Peyer's patch (tissue), 4 donors: ENCODE measurements at places on chromosomes 2 and 18. TPM values are rescaled to one million over a fixed set of nuclear protein-coding genes. Genes with fewer than 3 reads are reported as not detected.

DNA sequence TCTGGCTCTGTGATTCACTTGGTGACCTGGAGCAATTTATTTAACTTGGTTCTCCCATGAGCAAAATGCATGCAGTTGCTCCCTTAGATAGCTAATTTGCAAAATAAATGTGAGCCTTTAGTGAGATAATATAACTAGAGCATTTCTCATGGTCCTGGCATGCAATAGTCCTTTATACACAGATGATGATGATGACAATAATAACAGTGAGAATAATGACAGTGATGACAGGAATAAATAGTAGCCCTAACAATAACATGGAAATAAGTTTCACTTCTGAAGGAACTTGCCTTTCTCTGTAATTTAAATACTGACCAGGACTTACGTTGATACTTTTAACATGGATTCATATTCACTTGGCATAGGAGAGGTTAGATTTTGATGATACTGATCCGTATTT is 49.2 kb downstream of the LPIN1 start:
- DNase-seq, result no peak

DNA sequence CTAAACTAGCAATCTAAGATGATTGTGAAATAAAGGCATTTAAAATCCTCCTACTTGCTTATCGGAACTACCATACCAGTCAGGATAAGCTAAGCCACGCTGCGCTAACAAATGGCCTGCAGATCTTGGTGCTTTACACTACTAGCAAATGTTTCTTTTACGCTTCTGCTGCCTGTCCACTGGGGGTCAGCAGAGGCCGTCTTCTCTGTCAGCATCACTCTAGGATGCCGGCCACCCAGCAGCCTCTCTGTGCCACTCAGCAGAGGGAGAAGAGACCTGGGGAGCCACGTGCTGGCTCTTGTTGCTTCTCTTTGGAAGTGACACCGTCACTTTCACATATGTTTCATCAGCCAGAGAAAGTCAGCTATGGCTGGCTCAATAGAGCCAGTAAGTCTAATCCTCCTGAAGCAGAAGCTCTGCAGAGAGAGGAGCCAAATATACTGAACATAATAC is 36.6 kb downstream of the COPS8 start:
- DNase-seq, result peak; percentile 66

- DNase-seq, result no peak
Measured at GRCh38 chr2:206642075-206643025, at the start of gene FAM237A. Gene FAM237A, plus strand, starts transcription at chr2:206642487. Its CDS starts 1,750 bp downstream, at chr2:206644237.

DNA sequence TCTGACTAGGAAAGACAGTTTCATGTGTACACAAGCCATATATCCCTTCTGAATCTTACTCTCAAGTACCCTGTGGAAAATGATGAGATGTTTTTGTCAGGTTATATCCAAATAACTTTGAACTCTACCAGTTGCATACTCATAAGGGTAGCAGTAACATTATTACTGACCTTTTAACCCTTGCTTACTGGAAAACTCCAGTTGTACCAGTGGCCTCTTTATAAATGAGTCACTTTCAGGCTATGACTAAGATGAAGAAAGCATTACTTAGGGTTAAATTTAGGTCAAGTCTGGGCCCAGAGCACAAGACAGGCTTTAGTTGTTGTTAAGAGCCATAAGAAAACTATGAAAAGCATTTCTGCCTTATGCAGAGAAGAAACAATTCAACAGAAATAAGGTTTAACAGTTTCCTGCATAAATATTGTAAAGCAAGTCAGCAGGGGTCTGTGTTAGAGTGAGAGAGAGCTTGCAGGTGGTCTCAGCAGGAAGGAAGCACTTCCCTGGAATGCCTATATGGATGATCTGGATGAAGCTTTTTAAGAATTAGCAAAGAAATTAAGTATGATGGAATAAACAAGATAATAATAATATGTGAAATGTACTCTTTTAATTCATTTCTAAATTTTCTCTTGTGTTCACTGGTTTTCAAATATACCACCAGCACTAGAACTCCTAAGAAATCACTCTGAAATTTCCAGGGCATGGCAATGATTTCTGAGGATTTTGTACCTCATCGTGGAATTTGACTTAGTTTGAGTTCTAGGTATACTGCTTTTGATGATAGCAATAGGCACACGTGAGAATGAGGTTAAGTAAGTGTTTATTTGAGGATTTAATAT is 126.6 kb downstream of the UBE2E3 start:
- DNase-seq, result no peak

DNA sequence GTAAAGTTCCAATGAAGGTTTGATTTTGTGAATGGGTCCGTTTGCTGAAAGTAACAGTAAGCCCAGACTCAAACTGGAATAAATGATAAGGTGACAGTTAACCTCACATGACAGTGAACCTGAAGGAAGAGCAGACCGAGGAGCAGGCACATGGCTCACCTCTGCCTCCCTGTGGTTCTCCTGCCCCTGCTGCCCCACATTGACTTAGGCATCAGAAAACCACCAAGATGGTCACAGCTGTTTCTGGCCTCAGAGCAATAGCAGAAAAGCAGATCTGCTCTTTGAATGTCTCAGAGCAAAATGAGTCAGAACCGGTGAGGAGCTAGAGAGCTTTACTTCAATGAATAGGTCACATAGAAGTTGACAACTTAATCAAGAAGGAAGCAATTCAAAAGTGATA is 487.6 kb downstream of the METTL4 start:
- DNase-seq, result no peak

DNA sequence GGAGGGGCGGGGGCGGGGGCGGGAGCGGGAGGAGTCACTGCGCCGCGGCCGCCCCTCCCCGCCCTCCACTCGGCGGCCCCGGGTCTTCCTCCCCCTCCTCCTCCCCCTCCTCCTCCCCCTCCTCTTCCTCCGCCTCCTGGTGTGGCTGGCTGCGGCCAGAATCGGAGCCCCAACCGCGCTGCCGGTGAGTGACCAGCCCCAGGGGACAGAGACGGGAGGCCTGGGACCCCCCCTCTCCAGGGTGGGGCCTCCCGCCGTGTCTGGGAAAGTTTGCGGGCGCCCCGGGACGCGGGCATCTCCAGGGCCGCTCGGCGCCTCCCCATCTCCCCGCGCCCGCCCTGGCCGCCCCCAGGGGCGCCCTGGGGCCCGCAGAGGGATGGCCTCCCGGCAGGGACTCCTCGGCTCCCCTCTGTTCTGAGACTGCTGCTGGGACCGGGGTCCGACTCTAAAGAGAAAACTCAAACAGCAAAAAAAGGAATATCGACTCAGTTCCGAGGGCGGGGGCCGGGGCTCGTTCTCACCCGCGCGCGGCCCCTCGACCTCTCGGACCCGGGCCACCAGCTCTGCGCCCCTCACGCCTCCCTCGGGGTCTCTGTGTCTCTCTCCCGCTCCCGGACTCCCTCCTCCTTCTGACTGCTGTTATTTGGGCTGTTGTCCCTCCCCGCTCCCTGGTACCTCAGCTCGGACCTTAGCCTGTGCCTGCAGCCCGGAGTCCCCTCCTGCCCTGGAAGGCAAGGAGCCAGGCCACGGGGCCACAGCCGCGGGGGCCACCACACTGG is at the start of gene STON1:
Gene STON1 (plus strand): TSS at position 122 of the 779 bp plus-strand sequence. CDS start 50,480 bp downstream, outside the sequence.
- DNase-seq, result no peak

GRCh38 chr2:112693596-112693995 is 27.2 kb upstream of the NT5DC4 start:
- DNase-seq, result no peak

DNA sequence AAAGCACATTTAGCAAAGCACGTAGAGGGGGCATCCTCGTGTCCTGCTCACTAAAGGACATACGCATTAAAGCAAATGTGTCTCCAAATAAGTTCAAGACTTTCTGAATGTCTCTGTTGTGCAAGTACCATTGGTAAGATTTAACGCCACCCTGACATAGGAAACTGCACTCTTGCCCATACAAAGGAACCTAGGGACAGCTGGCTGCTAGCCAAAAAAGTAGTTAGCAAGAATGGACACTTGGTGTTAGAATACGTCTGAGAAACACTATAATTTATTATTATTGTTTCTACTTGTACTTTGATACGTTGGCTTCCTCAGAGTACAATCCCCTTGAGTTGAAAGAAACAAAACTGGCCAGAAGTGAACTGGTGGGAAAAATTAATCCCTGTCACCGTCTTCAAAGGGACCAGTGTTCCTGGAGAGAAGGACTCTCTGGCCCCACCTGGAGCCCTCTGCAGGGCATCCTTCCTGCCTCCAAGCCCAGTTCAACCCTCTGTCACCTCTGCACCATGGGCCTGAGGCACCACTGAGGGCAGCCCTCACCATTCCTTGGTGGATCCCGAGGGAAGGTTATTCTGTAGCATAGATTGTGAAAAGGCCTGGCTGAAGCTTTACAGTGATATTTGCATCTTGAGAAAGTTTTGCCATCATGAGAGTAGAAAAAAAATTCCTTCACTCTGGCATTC is 51.4 kb upstream of the APCDD1 start:
- DNase-seq, result no peak

DNA sequence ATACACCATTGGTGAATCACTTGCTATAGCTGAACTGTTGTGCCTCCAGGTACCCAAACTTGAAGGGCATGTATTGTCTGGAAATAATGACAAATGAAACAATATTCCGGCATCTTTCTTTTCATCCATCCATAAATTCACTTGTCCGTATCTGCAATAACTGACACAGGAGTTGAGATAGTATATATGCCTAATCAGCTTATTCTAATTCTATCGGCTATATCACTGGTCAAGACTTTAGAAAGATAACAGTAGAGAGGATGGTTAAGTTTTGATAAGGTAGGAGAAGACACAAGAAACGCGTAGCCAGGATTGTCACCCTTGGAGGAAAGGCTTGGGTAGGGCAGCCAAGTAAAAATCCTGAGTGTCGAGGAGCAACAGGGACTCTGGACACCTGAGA is 1634.6 kb upstream of the CELF4 start:
- DNase-seq, result no peak

GRCh38 chr18:71431171-71431570 is 1113.0 kb downstream of the CBLN2 start:
- DNase-seq, result no peak

DNA sequence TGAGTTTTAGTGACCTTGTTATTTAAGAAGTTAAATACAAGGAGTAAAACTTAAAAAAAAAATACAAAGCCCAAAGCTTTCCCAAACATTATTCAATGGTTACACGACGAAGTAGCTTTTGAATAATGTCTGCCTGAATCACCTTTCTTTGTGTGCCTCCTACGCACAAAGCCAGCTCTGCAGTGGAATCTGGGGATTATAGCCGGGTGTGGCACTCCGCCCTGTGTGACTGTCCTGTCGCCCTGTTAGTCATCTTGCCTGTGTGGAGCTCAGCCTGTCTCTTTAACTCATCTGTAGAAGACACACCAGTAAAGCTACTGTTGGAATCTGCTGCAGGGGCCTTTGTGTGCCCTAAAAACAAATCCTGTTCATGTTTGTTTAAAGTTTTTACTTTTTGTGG is 79.4 kb upstream of the TCF7L1 start:
- DNase-seq, result peak; percentile 78

DNA sequence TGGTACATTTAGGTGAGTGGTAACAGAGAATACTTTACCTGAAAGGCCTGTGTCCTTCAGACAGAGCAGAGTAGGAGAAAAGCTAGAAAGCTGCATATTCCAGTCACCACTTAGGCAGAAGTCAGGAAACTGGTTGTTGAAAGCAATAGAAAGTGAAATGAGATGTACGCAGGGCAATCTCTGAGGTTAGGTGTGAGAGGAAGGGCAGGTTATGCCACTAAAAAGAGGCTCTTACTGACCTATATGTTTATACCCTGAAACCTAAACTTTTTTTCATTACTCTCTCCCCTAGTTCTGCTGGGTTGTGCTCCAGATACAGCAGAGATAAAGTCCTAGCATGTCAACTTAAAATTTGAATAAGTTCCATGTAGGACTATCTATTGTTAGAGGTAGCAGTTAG is 93.5 kb downstream of the COX7A2L start:
- no peak for DNase-seq

DNA sequence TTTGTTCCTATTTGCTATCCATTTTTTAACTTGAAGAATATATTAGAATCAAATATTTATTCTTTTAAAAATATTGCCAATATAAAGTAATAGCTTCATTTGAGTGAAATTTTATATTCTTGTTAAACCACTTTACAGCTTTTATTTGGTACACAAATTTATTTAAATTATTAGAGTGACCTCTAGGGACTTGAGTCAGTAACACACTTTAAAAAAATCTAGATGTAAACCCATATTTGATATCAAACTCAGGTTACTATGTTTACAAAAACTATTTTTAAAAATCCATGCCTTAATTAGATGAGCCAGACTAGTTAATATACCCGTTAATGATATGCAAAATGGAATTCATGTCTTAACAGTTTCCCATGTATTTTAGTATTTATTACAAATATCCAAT is 134.6 kb downstream of the MAP4K4 start:
- no peak for DNase-seq

DNA sequence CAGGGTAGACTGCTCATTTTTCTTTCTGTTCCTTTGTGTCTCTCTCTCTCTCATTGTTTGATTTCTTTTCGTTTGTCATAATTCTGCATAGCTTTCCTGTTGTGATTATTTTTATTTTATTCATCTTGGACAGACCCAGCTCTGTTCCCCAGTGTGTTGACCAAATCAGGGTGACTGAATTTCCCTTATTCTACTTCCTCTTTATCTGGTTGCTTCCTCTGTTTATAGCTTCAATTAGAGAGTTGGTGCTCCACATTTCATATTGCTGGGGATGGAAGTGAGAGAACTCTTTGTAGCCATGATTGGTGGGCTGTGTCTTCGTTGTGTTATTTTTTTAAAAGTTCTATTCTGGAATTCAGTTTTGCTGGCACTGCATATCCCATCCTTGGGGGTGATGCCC is 19.1 kb downstream of the PROKR1 start:
- DNase-seq, result no peak

DNA sequence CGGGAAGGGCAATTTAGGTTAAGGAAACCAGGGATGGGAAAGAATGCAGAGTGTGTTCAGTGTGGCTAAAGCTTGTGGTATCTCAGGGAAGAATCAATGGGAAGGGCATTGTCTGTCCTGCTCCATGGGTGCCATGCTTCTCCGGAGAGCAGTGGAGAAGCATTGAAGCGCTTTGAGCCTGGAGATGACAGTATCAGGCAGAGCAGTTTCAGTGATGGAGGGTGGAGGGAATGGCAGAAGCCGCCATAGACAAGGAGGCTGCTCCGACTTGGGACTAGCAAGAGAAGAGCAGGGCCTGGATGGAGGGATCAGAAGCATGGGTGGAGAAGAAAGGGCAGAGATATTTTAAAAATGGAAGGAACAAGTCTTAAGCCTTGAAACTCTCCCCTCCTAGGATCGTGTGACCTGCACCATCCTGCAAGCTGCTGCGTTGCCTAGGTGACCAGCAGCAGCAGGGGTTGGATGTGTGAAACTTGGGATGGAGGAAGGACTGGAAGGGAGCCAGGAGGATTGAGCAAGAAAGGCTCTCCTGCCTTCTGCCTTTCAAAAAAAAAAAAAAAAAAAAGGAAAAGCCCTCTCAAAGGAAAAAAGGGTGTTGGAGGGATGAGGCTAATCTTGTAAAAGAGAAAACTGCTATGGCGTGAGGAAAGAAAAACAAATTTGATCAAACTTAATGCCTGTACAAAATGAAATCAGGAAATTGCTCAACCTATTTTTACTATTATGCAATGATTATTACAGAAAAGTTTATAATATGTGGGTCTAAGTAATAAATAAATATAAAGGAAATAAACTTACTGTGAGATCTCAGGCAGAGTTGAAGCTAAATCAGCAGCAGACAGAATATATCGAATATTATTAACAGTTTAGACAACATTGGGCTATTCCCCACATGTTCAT is 493.8 kb upstream of the NRP2 start:
- DNase-seq, result peak; percentile 58

- DNase-seq, result no peak
Measured at GRCh38 chr18:12422936-12423335, 15.2 kb downstream of the PRELID3A start.

The PLA2R1 gene
- 28.3 TPM for total RNA-seq

The HAAO gene
- total RNA-seq, result 15.7 TPM
